Stimulated activated CD4-positive, alpha-beta T cell treated with anti-CD3 and anti-CD28 coated beads, TNF-alpha, amount 100 ng/mL, for 4 hours (primary cell): ENCODE measurements at places on chromosomes 4 and X.
A peak's percentile ranks its signal among the peaks of the same experiment; 100 is the strongest.

GRCh38 chr4:101689220-101689619, 101.3 kb upstream of the BANK1 start:
- DNase-seq: no peak

- no peak for DNase-seq
These were observed 2.2 kb downstream of the SLIT2 start for GRCh38 chr4:20253735-20254409.

DNA sequence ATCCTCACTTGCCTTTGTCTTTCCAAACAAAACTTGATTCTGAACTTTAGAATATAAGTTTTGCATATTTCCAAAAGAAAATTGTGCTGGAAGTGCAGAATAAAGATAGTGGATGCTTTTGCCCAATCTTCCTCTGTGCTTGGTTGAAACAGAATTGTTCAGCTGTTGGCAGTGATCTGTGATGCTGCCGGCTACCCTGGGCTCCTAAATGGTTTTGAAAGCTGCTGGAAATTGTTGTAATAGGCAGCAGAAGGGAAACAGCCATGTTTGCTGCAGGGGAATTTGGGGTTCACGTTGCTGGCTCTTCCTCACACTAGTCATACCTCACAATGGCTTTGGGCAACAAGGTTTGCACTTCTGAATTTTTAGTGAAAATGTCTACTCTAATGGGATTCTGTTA, 398.0 kb downstream of the RAPGEF2 start:
- DNase-seq: no peak

DNA sequence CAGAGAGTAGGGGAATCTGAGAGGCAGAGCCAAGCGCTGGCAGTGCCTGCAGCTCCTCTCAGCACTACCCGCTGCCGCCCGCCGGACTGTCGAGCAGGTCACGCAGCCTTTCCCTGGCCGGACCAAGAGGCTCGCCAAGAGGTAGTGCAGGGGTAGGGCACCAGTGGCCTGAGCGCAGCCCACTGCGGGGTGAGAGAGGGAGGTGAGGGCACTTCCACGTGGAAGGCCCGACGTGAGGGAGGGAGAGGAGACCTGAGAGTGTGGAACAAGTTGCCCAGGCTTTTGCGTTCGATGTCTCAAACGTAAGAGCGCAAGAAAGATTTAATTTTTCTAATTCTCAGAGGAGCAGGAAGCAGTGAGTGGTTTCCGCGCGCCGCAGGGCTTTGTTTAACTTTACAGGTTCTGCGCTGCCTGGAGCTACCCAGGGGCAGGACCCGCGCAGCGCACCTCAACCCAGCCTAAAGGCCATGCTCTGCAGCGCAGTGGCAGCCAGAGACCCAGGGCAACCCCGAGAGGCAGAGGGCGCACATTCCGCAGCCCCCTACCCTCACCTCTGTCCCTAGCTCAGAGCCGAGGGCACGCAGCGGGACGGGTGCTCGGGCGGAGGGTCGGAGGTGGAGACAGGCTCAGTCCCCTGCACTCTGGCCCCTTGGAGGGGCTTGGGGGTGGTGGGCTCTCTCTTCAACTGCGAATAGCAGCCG, 14.9 kb downstream of the ARHGAP36 start:
- DNase-seq: no peak

DNA sequence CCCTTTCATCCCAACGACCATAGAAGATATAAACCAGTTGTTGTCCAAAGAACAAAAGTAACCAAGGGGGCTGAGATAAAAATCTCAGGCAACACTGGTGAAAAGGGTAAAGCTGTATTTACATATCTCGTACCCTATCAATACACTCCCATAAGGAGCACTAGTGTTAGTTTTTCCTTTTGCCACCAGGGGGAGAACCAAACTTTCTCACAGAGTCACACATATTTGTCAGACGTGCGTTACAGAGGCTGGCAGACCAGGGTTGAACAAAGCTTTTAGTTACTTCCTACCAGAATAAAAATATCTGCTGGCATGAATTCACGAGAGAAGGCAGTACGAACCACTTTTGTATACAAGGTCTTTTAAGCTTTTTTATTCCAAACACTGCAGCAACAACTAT, 88.3 kb downstream of the AMELX start:
- DNase-seq: no peak

DNA sequence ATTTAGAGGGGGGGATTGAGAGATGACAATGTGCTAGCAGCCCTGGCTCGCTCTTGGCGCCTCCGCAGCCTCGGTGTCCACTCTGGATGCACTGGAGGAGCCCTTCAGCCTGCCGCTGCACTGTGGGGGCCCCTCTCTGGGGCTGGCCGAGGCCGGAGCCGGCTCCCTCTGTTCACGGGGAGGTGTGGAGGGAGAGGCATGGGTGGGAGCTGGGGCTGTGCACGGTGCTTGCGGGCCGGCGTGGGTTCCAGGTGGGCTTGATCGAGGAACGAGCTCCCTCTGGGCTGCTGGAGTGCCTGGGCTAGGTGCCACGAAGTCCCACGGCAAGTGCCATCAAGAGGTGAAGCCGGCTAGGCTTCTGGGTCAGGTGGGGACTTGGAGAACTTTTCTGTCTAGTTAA, 6.9 kb downstream of the C4orf46 start:
- DNase-seq: no peak

GRCh38 chr4:107658400-107659336, 61.4 kb downstream of the PAPSS1 start:
- DNase-seq: no peak

- DNase-seq: no peak
These were observed 262.6 kb downstream of the STIM2 start for GRCh38 chr4:27123123-27123768.

DNA sequence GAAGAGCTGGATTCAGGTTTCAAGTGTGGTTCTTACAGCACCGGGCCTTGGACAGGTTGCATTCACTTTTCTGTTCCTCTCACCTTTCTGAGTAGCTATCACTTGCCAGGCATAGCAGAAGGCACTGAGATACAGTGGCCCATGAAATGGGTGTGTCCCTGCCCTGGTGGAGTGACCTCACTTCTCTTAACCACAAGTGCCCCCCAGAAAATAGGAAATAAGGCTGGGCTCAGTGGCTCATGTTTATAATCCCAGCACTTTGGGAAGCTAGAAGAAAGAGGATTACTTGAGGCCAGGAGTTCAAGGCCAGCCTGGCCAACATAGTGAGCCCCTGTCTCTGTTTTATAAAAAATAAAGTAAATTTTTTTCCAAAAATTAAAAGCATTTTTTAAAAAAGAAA, 101.7 kb upstream of the KIT start:
- DNase-seq: no peak

DNA sequence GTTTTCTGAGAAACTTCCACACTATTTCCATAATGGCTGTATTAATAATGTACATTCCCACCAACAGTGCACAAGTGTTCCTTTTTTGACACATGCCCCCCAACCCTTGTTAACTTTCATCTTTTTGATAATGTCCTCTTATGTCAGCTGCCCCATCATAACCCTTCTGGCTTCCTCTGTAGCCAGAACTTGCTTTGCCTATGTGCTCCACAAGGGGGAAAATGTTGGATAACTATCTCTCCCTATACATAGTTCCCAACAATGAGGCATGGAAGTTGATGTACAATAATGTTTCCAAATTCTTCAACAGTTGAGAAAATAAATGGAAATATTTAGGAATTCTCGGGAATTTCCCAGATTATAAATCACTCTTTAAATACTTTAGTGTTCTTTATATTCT, 142.9 kb downstream of the ASB9 start:
- DNase-seq: no peak

- DNase-seq: no peak
These were observed 233.5 kb downstream of the ARHGAP24 start for GRCh38 chr4:85708468-85708867.

GRCh38 chrX:431492-432111, 44.9 kb upstream of the PPP2R3B start:
- no peak for DNase-seq

GRCh38 chr4:163866728-163867315, 372.3 kb downstream of the TMA16 start:
- DNase-seq: no peak

DNA sequence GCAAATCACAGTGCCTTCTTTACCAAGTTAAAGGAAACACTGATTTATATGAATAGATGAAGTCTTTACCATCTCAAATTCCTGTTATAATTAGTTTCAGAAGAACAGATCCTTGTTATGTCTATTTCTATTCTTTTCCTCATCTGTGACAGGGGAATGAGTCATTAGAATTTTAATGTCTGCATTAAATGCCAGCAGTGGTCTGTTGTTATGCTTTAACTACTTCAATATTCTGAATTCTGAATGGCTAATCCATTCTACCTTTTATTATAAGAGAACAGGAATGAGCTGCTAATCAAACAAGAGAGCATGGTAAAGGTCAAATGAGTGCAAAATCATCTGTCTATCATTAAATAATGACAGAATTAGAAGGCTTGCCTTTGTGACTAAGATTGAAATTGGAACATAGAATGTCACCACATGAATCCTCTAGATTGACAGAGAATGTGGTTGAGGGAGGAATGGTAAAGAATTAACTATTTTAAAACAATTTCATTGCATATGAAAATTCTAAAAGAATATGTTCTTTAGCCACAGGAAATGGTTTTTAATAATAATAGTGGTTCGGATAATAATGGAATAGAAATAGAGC, 935.5 kb downstream of the ADGRL3 start:
- no peak for DNase-seq

GRCh38 chr4:141768954-141769353, 132.6 kb downstream of the IL15 start:
- no peak for DNase-seq

- DNase-seq: peak; percentile 41
These were observed 19.5 kb downstream of the UTP14A start for GRCh38 chrX:129925305-129926092.

- no peak for DNase-seq
These were observed 16.2 kb downstream of the RBM47 start for GRCh38 chr4:40613456-40613855.

- DNase-seq: no peak
These were observed 53.4 kb downstream of the FAT4 start for GRCh38 chr4:125368146-125368545.

DNA sequence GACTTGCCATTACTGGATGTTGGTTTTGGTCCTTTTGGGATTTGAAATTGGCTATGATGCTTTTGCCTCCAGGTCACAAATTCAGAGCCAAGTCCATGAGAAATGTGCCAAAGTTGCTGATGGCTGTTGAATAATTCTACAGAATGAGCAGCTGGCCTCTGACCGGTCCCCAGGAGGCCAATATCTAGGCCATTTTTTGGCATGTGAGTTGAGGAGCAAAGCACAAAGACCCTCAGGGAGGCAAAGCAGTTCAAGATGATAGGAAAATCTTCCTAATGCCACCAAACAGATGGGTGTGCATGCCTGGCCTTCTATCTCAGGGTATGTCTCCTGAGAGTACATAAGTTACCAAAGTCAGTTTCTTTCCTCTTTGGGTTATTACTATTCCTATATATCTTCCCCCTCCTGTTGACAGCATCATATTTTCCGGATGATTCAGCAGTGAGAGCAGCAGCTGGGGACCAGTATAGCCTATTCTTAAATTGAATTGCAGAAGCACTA, 44.4 kb downstream of the SEL1L3 start:
- DNase-seq: no peak

- DNase-seq: no peak
These were observed 50.1 kb downstream of the CRLF2 start for GRCh38 chrX:1162119-1162916.

GRCh38 chr4:107388736-107389274, 331.2 kb downstream of the PAPSS1 start:
- no peak for DNase-seq
